ENCODE measurements at places on chromosomes 4 and X. TPM values are rescaled to one million over a fixed set of nuclear protein-coding genes. Genes with fewer than 3 reads are reported as not detected.

Gene SPANXA1
- not detected for total RNA-seq

- no peak overlapping the region for H3K27ac ChIP-seq
- no peak overlapping the region for H3K4me3 ChIP-seq
- H3K27me3 ChIP-seq: no peaks in the 10 kb centered on the region
- H3K4me1 ChIP-seq: peaks cover 18% of the 10 kb centered on the region
- H3K36me3 ChIP-seq: no peaks in the 10 kb centered on the region
Measured at GRCh38 chr4:168708108-168708507, 211.3 kb downstream of the PALLD start.

DNA sequence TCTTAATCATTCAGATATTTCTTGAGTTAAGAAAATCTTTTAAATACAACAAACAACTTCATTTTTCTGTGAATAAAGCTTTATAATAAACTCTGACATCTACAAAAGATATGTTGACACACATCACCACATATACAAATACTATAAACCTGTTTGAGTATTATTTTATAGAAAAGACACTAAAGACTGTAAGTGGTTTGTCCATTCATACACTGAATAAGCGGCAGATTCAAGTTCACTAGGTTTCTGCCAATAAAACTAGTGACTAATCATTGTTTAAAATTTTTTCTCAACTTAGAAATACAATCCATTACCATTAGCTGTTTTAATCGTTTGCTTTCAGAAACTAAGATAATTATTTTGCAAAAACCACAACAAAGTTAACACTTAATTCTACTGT lies 1900.0 kb downstream of the C4orf33 start:
- H3K27ac ChIP-seq: no peak overlapping the region
- no peaks in the 10 kb centered on the region for H3K27me3 ChIP-seq
- DNase-seq: no peak
- no peaks in the 10 kb centered on the region for H3K36me3 ChIP-seq

Gene PRRG1
- total RNA-seq: 23.7 TPM

- no peaks in the 10 kb centered on the region for H3K27me3 ChIP-seq
- H3K27ac ChIP-seq: no peak overlapping the region
- DNase-seq: no peak
- no peak overlapping the region for H3K4me3 ChIP-seq
- no peaks in the 10 kb centered on the region for H3K36me3 ChIP-seq
Measured at GRCh38 chr4:166902941-166903340, 331.4 kb downstream of the SPOCK3 start.

DNA sequence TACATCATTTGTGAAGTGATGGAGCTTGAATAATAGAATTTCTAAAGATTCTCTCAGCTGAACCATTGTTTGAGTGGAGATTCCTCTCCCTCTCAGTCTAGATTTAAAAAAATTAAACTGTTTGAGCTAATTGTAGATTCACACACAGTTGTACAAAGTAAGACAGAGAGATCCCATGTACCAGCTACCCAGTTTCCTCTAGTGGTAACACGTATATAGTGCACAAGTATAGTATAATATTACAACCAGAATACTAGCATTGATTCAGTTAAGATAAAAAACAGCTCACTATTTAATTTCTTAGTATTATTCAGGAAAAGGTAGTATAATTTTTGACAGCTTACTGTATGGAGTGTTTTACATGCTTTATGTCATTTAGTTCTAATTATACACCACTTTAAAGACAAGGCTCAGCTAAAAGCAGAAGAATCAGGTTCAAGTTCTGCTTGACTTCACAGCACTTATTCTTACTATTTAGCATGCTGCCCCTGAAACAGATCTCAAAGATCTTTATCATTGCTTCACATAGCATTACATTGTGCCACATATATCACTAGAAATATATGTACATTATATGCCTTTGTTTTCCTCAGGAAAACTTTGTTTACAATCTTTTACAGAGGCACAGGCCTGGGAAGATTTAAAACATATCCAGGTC lies 136.1 kb downstream of the SNCA start:
- no peaks in the 10 kb centered on the region for H3K4me1 ChIP-seq
- no peak overlapping the region for H3K4me3 ChIP-seq
- H3K27me3 ChIP-seq: no peaks in the 10 kb centered on the region
- no peak overlapping the region for H3K27ac ChIP-seq

DNA sequence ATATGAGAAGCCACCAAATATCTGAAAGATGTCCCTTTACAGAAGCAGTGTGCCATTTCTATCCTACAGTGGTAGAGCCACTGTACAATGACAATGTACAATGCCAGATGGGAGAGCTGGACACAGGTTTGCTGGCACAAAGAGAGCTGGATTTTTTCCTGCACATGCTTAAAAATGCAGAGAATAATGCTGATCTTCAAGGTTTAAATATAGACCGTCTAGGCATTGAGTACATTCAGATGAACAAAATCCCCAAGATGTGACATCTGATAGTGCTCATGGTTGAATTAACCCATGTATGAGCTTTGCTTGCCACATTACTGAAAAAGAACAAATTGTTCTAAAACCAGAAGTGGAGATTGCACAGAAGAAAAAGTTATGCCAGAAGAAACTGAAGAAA lies 11.7 kb downstream of the ADGRL3 start:
- no peaks in the 10 kb centered on the region for H3K27me3 ChIP-seq
- no peak overlapping the region for H3K4me3 ChIP-seq
- no peaks in the 10 kb centered on the region for H3K36me3 ChIP-seq
- DNase-seq: no peak

DNA sequence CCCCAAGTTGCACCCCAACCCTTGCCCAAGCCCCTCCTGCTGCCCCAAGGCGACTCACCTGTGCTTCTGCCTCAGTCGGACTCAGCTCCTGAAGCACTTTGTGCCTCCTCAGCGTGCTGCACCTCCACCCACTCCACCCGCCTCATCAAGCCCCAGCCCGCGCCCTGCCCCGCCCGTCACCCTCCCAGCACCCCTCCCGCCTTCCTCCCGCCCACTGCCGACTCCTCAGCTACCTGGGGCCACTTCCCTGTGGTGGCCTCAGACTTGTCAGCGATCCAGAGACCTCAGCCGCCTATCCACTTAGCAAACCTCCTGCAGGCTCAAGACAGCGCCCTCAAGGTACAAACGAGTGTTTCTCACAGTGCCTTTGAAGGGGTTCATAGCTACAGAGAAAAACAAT lies 19.6 kb upstream of the IQCM start:
- H3K4me1 ChIP-seq: no peaks in the 10 kb centered on the region
- H3K36me3 ChIP-seq: no peaks in the 10 kb centered on the region
- no peaks in the 10 kb centered on the region for H3K27me3 ChIP-seq
- H3K4me3 ChIP-seq: no peak overlapping the region
- DNase-seq: no peak

- no peak overlapping the region for H3K27ac ChIP-seq
- H3K4me1 ChIP-seq: no peaks in the 10 kb centered on the region
- no peak for DNase-seq
- no peaks in the 10 kb centered on the region for H3K27me3 ChIP-seq
- no peaks in the 10 kb centered on the region for H3K36me3 ChIP-seq
Measured at GRCh38 chr4:176989186-176989585, 196.5 kb upstream of the VEGFC start.

GRCh38 chrX:14899607-14900006 lies 26.4 kb downstream of the MOSPD2 start:
- H3K27ac ChIP-seq: no peak overlapping the region
- H3K4me1 ChIP-seq: no peaks in the 10 kb centered on the region
- no peaks in the 10 kb centered on the region for H3K36me3 ChIP-seq

DNA sequence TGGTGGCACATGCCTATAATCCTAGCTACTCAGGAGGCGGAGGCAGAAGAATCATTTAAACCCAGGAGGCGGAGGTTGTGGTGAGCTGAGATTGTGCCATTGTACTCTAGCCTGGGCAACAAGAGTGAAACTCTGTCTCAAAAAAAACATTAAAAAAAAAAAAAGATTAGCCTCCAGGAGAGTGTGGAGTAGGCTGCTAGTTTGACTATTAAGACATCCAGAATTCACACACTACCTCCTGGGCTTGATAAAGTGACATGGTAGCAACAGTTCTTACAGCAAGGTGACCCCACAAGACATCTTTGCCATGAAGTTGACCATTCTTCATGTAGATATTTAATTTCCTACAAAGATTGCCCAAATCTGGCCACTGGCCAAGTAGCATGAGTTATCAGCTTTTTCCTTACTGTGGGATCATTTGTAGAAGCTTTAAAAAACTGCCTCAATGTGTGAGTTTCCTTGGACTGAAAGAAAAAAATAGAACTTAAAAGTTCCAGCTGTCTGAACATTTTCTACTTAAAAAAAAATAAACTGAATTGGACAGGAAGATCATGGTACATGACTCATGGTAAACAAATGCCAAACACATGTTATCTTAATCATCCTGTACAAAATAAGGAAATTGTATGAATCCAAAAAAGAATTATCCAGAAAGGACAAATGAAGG lies 35.3 kb upstream of the SPRY1 start:
- no peak overlapping the region for H3K4me3 ChIP-seq
- H3K36me3 ChIP-seq: no peaks in the 10 kb centered on the region
- DNase-seq: peak; percentile 50
- peak overlapping the region; percentile 62 for H3K27ac ChIP-seq

Gene F8A2
- not detected for total RNA-seq

DNA sequence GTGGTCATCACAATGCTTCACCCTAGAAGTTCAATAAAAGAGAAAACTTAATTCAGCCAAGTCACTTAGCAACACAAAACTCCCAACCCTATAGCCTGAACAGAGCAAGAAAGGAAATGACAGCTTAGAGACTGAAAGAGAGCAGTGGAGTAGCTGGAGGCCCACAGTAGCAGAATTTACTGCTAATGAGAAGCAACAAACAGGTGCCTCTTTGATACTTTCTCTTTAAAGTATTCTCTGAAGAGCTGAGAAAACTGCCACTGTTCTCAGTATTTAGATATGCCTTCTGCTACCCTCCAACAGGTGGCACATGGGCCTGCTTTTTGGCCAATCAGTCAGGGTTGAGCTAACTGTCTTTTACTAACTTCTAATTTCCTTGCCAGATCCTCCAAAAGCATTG lies 240.0 kb downstream of the GPC3 start:
- H3K4me3 ChIP-seq: no peak overlapping the region
- H3K36me3 ChIP-seq: no peaks in the 10 kb centered on the region
- peaks cover 3% of the 10 kb centered on the region for H3K27me3 ChIP-seq
- H3K27ac ChIP-seq: no peak overlapping the region
- H3K4me1 ChIP-seq: no peaks in the 10 kb centered on the region

DNA sequence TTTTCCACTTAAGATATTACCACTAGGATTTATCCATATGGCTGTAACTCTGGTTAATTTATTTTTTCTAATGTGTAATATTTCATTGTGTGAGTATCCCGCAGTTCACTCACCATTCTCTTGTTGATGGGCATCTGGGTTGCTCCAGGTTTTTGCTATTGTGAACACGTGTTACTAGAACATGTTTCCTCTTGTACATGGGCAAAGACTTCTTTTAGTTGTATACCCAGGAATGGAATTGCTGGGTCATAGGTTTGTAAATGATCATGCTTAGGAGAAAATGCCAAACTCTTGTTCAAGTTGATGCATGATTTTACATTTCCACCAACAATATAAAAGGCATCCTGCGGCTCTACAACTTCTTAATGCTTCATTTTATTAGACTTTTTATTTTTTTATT lies 26.8 kb downstream of the SYNPO2 start:
- peaks cover 26% of the 10 kb centered on the region for H3K4me1 ChIP-seq
- no peak overlapping the region for H3K4me3 ChIP-seq
- no peak for DNase-seq

Gene CXorf38
- total RNA-seq: 38.5 TPM

Gene C4orf36
- total RNA-seq: 3.5 TPM

Gene TMEM47
- total RNA-seq: 15.6 TPM

Gene WDR17
- 10.1 TPM for total RNA-seq

Gene ZMAT1
- 21.4 TPM for total RNA-seq

- H3K27me3 ChIP-seq: no peaks in the 10 kb centered on the region
- no peak for DNase-seq
- H3K27ac ChIP-seq: no peak overlapping the region
- no peak overlapping the region for H3K4me3 ChIP-seq
- H3K36me3 ChIP-seq: no peaks in the 10 kb centered on the region
Measured at GRCh38 chr4:101600287-101600686, 190.2 kb upstream of the BANK1 start.

Gene APLN
- total RNA-seq: not detected

GRCh38 chr4:19319607-19320006 lies 932.1 kb upstream of the SLIT2 start:
- H3K27me3 ChIP-seq: no peaks in the 10 kb centered on the region
- no peaks in the 10 kb centered on the region for H3K36me3 ChIP-seq
- H3K27ac ChIP-seq: no peak overlapping the region
- no peak for DNase-seq

- H3K27me3 ChIP-seq: no peaks in the 10 kb centered on the region
- H3K4me1 ChIP-seq: no peaks in the 10 kb centered on the region
- no peak overlapping the region for H3K4me3 ChIP-seq
- H3K27ac ChIP-seq: no peak overlapping the region
Measured at GRCh38 chr4:42778349-42778748, 114.2 kb upstream of the GRXCR1 start.

Gene FDCSP
- total RNA-seq: not detected

DNA sequence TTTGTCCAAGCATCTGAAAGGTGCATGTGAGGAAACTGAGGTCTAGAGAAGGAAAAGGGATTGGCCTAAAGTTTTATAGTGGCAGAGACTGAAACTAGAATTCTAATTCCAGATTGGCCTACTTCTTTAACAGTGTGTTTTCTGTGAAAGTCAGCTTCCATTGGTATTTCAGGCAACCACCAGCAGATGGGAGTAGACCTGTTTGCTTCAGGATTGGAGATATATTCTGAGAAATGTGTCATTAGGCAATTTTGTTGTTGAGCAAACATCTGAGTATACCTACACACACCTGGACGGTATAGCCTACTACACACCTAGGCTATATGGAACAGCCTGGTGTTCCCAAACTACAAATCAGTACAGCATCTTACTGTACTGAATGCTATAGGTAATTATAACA lies 207.3 kb upstream of the RADX start:
- no peaks in the 10 kb centered on the region for H3K36me3 ChIP-seq
- H3K27ac ChIP-seq: no peak overlapping the region
- H3K4me1 ChIP-seq: no peaks in the 10 kb centered on the region

Gene ARHGEF6
- total RNA-seq: 7.8 TPM

Gene HELT
- not detected for total RNA-seq

DNA sequence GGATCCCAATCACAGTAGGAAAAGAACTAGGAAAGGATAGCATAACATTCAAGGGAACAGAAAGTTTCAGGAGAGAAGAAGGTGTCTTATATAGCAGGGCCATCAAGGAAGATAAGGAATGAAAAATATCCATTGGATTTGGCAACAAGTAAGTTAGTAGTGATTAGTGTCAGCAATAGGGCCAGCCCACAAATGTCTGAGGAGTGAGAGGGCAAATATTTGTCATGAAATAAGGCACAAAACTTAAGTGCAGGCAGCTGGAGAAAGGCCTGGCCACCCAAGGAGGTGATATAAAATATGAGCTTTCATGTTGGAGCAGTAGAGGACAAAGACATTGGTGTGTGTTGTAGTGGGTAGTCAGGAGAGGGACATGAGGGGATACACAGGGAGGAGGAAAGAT lies 132.1 kb downstream of the COL4A6 start:
- H3K4me3 ChIP-seq: no peak overlapping the region
- no peaks in the 10 kb centered on the region for H3K27me3 ChIP-seq
- no peak overlapping the region for H3K27ac ChIP-seq
- DNase-seq: no peak
